Left forelimb (tissue), 1 donor: ENCODE measurements at places on chromosomes 4 and X.

- no peak for DNase-seq
Observed at GRCh38 chr4:99362768-99363167, 10.2 kb upstream of the ADH1C start.

- DNase-seq = no peak
Observed at GRCh38 chr4:137541181-137541580, 8.9 kb upstream of the PCDH18 start.

DNA sequence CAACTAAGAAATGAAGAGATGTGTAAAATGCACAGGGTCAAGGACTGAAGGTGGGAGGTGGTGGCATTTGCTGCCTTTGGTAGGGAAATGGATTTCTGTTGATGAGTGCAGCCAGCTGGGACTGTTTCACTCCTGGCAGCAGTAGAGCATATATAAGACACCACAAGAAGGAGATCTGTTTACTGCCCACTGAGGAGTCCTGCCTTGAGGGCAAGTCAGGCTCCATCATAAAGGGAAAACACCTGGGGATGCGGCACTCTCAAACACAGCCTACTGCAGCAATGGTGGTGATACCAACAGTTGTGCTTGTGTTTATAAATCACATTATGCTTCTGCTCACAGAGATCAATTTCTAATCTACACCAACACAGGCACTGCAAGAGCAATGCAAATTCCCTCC, 222.1 kb downstream of the TACR3 start:
- DNase-seq = no peak

DNA sequence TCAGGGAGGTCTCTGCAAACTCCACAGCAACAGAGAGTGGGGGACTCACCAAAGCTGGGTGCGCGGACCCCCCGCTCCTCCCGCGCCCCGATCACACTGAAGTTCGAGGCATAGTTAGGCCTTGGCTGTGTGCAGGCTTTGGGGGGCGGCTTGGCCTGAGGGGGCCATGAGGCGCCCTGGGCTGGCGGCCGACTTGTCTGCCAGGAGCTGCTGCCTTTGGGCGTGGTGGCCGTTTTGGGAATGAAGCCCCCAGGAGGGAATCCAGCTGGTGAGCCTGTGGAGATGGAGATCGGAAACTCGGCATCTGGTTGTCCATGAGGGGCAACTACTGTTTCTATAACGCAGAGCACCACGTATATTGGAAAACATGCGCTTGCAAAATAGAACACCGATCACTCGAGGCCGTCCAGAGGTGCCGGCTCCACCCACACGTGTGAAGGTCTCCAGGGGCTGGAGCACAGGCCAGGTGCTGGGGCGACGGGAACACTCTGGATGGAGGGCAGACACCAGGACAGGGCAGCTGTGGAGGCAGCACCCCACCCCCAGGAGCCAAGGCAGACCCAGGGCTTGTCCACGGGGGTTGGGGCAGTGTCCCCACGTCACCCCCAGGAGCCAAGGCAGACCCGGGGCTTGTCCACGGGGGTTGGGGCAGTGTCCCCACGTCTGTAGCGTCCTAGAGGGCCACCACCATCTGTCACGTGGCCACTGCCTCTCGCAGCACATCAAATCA, 25.9 kb upstream of the CPLX1 start:
- DNase-seq = no peak

DNA sequence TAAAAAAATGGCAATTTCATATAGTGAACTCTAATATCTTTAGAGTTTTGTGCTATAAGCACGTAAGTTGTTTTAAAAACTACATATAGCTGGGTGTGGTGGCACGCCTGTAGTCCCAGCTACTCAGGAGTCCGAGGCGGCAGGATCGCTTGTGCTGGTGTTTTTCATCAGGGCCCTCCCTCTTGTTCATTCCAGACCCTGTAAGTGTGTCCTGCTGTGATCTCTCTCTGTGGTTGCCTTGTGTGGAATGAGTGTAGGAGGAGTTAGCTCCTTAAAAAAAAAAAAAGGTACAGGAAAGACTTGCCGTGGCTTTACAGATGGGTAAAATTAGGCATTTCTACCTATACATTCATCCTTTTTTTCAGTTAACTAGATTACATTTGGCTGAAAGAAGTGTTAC, 35.4 kb downstream of the RBBP7 start:
- no peak for DNase-seq

DNA sequence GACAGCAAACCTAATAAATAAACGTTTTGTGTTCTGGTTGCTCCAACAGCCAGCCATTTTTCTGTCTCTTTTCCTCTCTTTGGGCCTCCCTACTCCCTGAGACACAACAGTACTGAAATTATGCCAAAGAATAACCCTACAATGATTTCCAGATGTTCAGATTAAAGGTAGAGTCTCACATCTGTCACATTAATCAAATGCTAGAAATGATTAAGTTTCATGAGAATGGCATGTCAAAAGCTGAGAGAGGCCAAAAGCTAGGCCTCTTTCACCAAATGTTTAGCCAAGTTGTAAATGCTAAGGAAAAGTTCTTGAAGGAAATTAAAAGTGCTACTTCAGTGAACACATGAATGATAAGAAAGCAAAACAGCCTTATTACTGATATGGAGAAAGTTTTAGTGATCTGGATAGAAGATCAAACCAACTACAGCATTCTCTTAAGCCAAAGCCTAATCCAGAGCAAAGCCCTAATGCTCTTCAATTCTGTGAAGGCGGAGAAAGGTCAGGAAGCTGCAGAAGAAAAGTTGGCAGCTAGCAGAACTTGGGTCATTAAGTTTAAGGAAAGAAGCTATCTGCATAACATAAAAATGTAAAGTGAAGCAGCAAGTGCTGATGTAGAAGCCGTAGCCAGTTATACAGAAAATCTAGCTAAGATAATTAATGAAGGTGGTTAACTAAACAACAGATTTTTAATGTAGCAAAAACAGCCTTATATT, 182.1 kb upstream of the NUDT6 start:
- DNase-seq = no peak
